Astrocyte (in vitro differentiated cells and primary cell): ENCODE measurements at places on chromosomes 5 and 9. TPM values are rescaled to one million over a fixed set of nuclear protein-coding genes. Genes with fewer than 3 reads are reported as not detected.
A peak's percentile ranks its signal among the peaks of the same experiment; 100 is the strongest.

DNA sequence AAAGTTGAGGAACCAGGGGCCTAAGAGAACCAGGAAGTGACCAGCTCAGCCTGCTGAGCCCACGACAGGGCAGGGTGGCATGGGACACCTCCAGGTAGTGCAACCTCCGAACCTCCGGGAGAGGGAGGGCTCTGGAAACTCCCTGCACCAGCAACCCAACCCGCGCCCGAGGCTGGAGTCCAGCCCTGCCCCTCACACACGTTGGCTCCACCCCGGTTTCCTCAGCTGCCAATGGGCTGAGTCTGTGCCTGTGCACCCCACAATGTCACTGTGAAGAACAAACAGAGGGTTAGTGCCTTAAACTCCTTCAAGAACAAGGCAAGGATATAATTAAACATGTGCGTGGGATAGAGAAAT lies 17.0 kb upstream of the UNC5A start:
- no peaks in the 10 kb centered on the region for H3K4me1 ChIP-seq
- H3K27me3 ChIP-seq = peaks cover 61% of the 10 kb centered on the region
- DNase-seq = no peak
- H3K4me3 ChIP-seq = no peak overlapping the region

DNA sequence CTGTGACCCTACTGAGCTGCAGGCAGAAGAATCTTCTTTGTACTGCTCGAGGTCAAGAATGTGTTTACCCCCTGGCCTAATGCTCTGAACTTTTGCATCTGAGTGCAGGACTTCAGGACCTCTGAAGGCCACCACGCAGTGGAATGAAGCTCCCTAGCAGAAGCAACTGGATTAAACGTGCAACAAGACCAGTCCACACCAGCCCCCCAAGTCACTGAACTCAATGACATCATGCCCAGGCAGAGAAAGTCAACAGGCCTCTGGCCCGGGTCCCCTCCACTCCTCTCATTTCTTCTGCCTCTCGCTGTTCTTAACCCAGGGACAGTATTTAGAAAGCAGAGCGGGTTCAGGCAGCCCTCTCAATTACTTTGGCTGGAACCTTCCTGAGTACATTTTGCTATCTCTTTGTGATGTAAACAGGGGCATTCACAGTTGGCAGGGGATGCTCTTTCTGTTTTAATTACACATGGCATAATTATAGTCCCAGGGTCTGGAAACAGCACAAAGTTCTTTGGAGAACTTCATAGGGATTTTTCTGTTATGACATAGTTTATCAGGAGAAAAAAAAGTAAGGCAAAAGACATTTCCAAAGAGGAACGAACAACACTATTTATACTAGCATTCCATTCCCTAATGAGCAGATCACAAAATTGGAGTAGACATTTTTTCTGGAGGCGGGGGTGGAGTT lies 108.2 kb upstream of the SPATA31D4 start:
- H3K27me3 ChIP-seq = peaks cover 8% of the 10 kb centered on the region
- H3K36me3 ChIP-seq = no peaks in the 10 kb centered on the region
- no peak overlapping the region for H3K4me3 ChIP-seq
- peak; percentile 67 for DNase-seq

Gene RUSC2
- 63.8 and 67.4 TPM in 2 replicates for total RNA-seq

- no peaks in the 10 kb centered on the region for H3K4me1 ChIP-seq
- DNase-seq = no peak
- no peaks in the 10 kb centered on the region for H3K36me3 ChIP-seq
- H3K27me3 ChIP-seq = no peaks in the 10 kb centered on the region
- no peak overlapping the region for H3K4me3 ChIP-seq
- no peak overlapping the region for H3K27ac ChIP-seq
These were observed 19.5 kb upstream of the SNAPC3 start for GRCh38 chr9:15403155-15403554.

DNA sequence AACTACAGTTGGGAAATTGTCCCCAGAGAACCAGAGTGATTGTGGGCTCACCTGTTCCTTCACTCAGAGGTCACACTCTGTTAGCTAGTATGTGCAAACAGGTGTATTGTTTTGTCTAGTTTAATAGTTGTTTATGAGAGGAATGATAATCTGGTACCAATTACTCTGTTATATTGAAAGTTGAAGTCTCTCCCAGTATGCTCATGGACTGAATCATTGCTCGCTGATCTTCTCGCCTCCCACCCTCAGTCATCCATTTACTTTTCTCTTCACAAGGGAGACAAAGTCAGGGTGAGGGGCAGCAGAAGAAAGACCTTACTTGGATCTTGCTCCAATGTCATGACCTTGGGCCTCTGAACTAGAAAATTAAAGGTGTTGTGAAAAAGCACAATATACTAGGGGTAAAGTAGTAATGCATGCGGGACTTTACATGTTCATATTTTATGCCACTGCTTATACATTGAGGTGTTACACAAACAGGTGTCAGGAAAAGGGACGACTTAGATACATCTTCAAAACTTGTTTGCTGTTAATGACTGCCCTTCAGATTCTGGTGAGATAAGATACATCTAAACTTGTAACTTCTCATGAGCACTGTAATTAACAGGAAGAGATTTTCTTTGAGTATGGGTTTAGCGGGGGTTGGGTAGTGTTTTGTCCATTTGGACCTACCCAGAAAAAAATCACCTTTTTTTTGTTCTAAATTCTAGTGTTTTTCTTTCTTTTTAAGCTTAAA lies 36.9 kb downstream of the LNPEP start:
- H3K4me3 ChIP-seq = no peak overlapping the region
- no peaks in the 10 kb centered on the region for H3K36me3 ChIP-seq
- H3K4me1 ChIP-seq = peaks cover 9% of the 10 kb centered on the region

Gene TLR4
- 7.4 and 9.1 TPM in 2 replicates for total RNA-seq

GRCh38 chr9:113932906-113933584 lies 56.9 kb downstream of the ZNF618 start:
- no peak overlapping the region for H3K4me3 ChIP-seq
- DNase-seq = no peak
- no peak overlapping the region for H3K27ac ChIP-seq
- H3K27me3 ChIP-seq = no peaks in the 10 kb centered on the region
- peaks cover 9% of the 10 kb centered on the region for H3K4me1 ChIP-seq

Gene DPYSL3
- total RNA-seq = 197 and 198 TPM in 2 replicates

- DNase-seq = no peak
- H3K27me3 ChIP-seq = no peaks in the 10 kb centered on the region
- H3K4me3 ChIP-seq = no peak overlapping the region
- no peaks in the 10 kb centered on the region for H3K36me3 ChIP-seq
- H3K4me1 ChIP-seq = no peaks in the 10 kb centered on the region
- no peak overlapping the region for H3K27ac ChIP-seq
These were observed 553.3 kb downstream of the HTR1A start for GRCh38 chr5:63408984-63409383.

- peak; percentile 70 for DNase-seq
- H3K27me3 ChIP-seq = no peaks in the 10 kb centered on the region
- H3K4me3 ChIP-seq = no peak overlapping the region
- H3K36me3 ChIP-seq = peaks cover 6% of the 10 kb centered on the region
- H3K27ac ChIP-seq = peak overlapping the region; percentile 82
These were observed 75.0 kb downstream of the ADAMTS12 start for GRCh38 chr5:33816791-33817190.

GRCh38 chr5:95417971-95418370 lies 26.8 kb downstream of the FAM81B start:
- no peaks in the 10 kb centered on the region for H3K36me3 ChIP-seq
- no peaks in the 10 kb centered on the region for H3K4me1 ChIP-seq
- H3K4me3 ChIP-seq = no peak overlapping the region
- DNase-seq = no peak
- H3K27me3 ChIP-seq = no peaks in the 10 kb centered on the region
- no peak overlapping the region for H3K27ac ChIP-seq

Gene MEF2C
- 20.5 and 21.8 TPM in 2 replicates for total RNA-seq

DNA sequence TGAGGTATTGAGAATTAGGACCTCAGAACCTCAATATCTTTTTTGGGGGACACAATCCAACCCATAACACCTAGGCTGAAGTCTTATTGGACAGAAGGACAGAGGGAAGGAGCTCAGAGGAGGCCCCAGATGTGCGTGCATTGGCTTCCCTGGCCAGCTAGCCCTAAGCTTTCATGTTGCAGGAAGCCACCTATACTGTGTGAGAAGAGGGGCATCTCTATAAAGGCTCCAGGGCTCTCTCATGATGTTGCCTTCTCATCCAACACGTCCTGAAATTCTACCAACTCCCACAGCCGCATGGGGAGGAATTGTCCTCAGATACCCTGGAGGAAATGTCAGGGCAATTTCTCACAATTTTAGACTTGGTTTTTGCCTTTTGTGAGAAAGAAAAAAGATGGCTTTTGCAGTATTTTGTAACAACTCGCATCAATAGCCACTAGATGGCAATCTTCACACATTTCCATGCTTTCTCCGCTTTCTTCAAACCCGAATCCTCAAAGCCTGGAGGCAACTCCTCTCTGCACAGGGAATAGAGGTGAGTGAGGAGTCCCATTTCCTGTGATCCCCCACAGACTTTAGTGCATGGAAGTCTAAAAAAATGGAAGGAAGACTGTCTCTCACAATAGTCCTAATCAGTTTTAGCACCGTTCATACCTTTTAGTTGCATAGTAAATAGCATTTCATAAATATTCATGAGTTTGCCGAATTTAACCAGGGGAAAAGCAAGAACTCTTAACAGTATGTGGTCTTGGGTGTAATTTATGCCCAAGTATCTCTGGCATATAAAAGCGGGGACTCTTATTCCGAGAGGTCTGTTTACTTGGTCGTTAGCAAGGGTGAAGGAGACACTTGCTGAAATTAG lies 7.4 kb upstream of the PPP3R2 start:
- peak; percentile 24 for DNase-seq
- H3K27ac ChIP-seq = no peak overlapping the region
- H3K4me3 ChIP-seq = no peak overlapping the region
- peaks cover 11% of the 10 kb centered on the region for H3K27me3 ChIP-seq

DNA sequence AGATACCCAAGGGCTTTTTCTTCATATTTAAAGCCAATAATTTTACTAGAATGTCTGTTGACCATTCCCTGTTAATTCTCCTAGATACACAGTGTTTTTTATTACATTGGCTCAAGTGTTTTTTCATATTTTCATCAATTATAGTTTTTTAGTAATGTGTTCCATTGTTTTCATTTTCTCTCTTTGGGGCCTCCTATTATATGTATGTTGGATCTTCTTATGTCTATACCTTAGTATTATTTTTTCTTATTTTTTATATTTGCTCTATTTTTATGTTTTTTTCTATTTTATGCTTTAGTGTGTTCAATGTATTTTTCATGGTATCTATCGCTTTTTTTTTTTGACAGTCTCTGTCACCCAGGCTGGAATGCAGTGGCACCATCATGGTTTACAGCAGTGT lies 7.5 kb downstream of the KIAA1958 start:
- no peaks in the 10 kb centered on the region for H3K36me3 ChIP-seq
- no peaks in the 10 kb centered on the region for H3K4me1 ChIP-seq
- H3K27ac ChIP-seq = no peak overlapping the region
- no peaks in the 10 kb centered on the region for H3K27me3 ChIP-seq
- H3K4me3 ChIP-seq = no peak overlapping the region

Gene SOWAHA
- 0.10 and 0.20 TPM in 2 replicates for total RNA-seq

Gene WDR38
- total RNA-seq = not detected in 2 replicates

DNA sequence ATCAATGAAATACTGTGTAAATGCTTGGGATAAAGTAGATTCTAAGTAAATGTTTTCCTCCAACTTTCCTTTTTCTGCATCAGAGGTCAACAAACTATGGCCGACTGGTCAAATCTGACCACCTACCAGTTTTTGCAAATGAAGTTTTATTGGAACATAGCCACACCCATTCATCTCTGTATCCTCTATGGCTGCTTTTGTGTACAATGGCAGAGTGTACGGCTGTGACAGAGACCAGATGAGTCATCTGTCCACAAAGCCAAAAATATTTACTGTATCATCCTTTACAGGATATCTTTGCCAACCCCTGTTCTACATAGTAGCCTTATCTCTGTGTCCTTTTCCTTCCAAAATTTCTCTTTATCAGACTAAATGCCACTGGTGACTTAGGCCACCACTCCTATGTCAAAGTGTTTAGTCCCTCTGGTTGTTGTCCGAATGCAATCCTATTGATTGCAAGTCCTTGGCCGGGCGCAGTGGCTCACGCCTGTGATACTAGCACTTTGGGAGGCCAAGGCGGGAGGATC lies 218.4 kb upstream of the KLF4 start:
- H3K4me1 ChIP-seq = peaks cover 20% of the 10 kb centered on the region
- H3K27ac ChIP-seq = peak overlapping the region; percentile 42
- no peak overlapping the region for H3K4me3 ChIP-seq
- no peaks in the 10 kb centered on the region for H3K36me3 ChIP-seq
- peak; percentile 55 for DNase-seq

DNA sequence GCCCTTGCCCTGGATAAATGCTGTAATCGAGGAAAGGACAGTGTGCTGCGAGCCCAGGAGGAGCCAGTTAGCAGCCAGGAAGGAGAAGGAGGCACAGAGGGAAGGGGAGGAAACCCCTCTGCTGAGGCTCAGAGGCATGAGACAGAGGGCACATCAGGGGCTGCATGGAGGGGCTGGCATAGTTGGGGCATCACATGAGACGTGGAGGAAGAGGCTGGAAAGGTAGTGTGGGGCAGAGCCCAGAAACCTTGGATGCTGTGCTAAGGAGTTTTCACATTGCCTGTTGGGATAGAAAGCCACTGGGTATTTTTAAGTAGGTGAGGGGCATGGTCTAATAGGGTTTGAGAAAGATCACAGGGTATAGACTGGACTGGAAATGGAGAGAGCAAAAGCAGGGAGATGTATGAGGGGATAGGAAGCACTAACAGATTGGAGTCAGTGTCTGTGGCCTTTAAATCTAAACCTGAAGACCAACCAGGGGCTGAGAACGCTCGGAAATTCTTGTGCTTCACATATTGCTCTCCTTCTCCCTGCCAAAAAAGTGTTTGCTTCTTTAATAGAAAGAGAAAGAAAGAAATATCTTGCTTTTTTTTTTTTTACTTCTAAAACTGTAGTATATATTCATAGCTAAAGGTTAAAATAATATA lies 33.0 kb upstream of the ANGPTL2 start:
- H3K27ac ChIP-seq = no peak overlapping the region
- no peaks in the 10 kb centered on the region for H3K27me3 ChIP-seq
- no peak overlapping the region for H3K4me3 ChIP-seq
- no peaks in the 10 kb centered on the region for H3K36me3 ChIP-seq
- peaks cover 30% of the 10 kb centered on the region for H3K4me1 ChIP-seq

DNA sequence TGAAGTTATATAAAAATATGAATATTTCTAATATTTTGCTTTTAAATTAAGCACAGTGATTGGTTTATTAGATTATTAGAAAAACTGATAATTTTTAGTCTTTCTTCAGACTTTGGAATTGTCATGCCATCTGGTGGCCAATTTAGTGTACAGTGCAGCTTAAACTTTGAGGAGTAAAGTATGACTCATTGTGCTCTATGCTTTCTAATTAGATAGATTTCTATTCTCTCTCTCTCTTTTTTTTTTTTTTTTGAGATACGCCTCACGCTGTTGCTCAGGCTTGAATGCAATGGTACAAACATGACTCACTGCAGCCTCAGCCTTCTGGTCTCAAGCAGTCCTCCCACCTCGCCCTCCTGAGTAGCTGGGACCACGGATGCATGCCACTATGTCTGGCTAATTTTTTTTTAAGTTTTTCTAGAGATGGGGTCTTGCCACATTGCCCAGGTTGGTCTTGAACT lies 42.1 kb upstream of the GPR21 start:
- peak; percentile 90 for DNase-seq
- H3K4me1 ChIP-seq = no peaks in the 10 kb centered on the region
- H3K27ac ChIP-seq = peak overlapping the region; percentile 36
- H3K27me3 ChIP-seq = no peaks in the 10 kb centered on the region
- H3K36me3 ChIP-seq = peaks cover 14% of the 10 kb centered on the region
- no peak overlapping the region for H3K4me3 ChIP-seq

- no peak for DNase-seq
- no peak overlapping the region for H3K27ac ChIP-seq
- H3K4me3 ChIP-seq = no peak overlapping the region
These were observed 97.0 kb downstream of the PPARGC1B start for GRCh38 chr5:149827086-149827485.
